Fibroblast of skin of abdomen (primary cell): ENCODE measurements at places on chromosomes 2 and 18.

DNA sequence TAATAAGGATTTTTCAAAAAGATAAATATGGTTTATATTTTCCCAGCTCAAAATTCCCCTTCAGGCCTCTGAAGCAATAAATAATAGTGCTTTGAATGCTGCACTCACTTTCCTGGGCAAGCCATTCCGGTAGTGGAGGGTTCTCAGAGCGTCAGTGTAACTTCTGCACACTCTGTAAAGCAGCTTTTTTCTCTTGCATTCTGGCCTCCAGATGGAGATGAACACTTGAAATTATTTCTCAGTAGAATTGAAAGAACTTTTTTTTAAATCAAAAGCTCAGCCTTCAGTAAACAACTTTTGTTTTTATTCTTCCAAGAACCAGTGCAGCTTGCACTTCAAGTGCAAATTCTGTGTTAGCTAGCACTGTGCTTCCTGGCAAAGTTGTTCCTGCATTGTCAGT is 281.1 kb upstream of the RAB12 start:
- no peak for DNase-seq

GRCh38 chr2:200298816-200299215 is 7.7 kb upstream of the SPATS2L start:
- DNase-seq = no peak

GRCh38 chr2:72722492-72723070 is 103.3 kb downstream of the EXOC6B start:
- DNase-seq = peak; percentile 68

GRCh38 chr18:26555804-26556553 is 7.6 kb upstream of the KCTD1 start:
- no peak for DNase-seq

GRCh38 chr18:24928301-24928878 is 423.6 kb downstream of the ZNF521 start:
- DNase-seq = no peak

GRCh38 chr2:30252723-30253701 is 21.7 kb downstream of the LBH start:
- DNase-seq = peak; percentile 61

- DNase-seq = peak; percentile 53
These were observed 217.6 kb upstream of the TANK start for GRCh38 chr2:160942476-160943142.

DNA sequence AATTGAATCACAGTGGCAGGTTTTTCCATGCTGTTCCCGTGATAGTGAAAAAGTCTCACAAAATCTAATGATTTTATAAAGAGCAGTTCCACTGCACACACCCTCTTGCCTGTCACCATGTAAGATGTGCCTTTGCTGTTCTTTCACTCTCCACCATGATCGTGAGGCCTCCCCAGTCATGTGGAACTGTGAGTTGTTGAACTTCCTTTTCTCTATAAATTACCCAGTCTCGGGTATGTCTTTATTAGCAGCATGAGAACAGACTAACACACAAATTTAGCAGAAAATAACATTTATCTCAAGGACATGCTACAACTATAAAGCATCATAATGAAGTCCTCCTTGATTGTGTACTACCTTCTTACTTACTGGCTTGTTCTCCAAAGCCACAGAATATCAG is 1526.0 kb downstream of the LRP1B start:
- no peak for DNase-seq

GRCh38 chr2:240591226-240591625 is 4.7 kb downstream of the CAPN10 start:
- DNase-seq = peak; percentile 40

GRCh38 chr2:190986221-190986953 is 27.6 kb downstream of the STAT1 start:
- no peak for DNase-seq

DNA sequence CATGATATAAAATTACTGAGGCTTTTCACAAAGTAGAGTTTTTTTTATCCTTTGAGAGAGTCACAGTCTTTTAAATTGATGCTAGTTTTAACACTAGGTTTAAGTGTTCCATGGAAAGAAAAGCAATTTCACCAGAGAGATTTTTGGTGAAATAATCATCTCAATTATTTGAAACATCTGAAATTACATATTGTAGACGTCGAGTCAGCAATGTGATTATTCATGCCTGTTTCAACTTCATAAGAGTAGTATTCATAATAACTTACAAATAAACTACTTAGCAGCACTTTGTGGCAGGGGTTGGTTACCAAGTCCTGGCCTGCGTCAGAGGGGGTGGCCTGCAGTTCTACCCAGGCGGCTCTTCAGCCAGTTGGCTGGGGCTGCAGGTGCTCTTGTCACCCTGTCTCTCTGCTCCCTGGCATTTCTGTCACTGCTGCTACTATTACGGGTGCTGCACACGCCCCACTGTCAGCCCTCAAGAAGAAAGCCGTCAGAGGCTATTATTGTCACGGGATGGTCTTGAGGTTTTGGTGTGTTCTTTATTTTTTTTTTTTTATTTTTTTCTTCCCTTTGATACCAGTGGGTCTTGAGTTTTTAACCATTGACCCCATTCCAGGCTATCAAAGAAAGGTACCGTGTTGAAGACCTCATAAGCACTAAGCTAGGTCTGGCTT is 50.4 kb downstream of the MALT1 start:
- peak; percentile 45 for DNase-seq

DNA sequence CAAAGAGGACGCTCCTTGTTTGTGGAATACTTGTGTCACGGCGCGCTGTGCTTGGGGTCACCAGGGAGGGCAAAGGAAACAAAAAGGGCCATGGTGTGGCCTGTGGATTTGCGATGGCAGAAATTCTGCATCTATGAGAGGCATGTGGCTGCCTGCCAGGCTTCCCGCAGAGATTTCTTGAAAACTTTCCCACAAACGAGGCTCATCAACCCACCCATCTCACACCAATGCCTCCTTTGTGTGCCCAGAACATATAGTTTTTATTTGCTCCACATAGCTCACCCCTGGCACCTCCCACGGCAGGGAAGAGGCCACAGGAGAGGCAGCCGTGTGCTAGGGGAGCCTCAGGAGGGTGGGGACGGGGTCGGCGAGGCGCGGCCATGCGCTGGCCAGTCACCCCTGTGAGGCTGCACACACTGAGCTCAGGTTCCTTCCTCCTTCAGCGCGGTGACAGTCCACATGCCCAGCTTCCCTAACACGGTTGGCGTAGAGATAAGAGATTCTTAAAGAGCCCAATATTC is 100.3 kb downstream of the MBP start:
- no peak for DNase-seq

DNA sequence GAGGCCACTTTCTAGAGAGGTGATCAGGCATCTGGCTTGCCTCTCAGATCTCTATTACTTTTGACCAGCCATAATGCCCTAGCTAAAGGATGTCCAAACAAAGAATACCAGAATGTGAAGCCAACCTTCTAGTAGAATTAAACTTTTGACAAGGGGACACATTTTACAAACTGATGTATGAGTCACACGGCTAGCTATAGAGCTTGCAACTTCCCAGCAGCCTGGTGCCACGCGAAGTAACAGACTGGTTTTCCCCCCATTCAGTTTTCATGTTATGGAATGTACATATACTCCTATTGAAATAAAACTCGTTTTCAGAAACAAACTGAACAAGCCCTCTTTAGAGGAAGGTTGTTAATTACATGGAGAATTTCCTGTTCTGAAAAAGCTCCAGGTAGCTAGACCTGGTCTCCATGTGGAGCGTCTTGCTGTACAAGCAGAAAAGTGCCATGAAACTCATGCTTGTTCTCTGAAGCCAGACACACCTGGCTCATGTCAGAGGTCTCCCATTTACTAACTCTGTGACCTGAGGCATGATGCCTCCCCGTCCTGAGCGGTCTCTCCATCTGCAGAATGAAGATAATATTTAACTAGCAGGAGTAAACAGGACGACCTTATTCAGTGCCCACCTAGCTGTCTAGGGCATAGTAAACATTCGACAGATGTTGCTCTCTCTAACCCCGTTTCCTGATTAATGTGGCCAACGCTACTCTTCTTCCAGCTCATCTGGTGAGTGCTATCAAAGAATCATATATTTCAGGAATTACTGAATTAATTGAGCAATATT is 81.5 kb upstream of the MAP3K20 start:
- DNase-seq = no peak

DNA sequence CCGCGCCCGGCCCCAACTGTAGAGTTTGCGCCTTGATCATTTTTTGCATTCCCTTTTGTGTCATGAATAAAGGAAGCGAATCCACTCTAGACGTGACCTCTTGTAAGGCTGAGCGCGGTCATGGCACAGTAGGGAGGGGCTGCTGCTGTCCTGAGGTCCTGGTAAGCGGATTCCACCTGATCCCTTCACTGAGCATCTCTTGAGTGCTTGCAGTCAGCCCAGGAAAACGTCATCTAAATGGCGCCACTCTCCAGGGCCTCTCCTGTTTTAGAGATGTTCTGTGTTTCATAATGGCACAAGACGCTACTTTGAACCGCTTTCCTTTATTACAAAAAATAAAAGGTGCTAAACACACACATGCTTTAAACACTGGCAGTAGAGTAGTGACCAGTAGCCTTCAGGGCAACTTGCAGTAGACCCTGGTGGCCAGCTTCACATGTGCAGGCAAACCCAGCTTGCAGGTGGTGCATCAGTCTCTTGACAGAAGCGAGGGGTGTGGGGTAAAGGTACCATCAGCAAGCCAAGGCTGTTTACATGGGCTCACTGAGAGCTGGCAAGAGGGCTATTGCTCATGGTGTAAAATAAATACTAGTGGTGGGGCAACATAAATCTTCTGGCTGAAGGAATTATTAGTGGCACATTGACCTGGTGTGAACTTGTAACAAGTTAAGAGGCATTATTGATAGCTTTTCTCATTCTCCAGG is 43.0 kb upstream of the ACKR3 start:
- DNase-seq = no peak

DNA sequence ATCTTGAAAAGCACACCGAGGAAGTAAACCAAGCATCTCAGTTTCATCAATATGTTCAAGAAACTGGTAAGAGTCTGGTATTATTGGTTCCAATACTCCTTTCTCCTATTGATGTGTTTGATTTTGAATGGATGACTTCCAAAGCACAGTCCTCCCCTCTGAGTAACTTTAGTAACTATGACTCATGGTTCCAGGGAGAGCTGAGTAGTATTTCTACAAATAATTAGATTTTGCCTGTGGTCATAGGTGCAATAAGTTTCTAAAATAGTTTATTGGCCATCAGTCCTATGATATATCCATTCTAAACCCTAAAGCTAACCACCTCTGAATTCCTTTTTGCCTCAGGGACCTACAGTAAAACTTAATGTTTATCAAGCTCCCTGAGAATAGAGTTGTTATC is 352.4 kb downstream of the XIRP2 start:
- DNase-seq = no peak

GRCh38 chr18:27839141-27839540 is 337.8 kb downstream of the CDH2 start:
- DNase-seq = peak; percentile 90

DNA sequence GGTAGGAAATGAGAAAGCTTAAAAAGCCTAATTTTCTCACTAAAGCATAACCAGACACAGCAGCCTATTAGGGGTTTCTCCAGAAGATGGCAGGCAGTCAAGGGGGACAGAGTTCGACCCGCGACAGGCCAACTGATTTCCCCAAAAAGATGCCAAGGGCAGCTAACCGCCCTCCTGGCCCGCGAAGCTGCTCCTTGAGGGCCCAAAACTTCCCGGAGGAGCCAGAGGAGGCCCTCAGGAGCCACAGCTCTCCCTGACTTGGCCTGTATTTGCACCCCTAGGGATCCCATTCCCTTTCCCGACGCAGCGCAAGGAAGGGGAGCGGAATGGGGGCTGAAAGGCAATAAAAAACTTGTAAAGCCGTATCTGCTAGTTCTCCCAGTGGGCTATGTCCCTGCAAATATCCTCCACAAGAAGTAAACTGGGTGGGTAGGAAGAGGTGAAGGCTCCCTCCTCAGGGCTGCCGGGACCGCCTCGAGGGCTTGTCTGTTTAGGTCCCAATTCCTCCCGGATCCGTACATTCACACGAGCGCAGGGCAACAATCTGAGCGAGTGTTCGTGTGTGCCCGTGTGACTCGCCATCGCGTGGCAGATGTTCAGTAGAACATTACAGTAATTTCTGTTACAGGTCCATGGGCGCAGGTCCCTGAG is 756 bp upstream of the NAGK start:
- peak; percentile 11 for DNase-seq

GRCh38 chr2:127410871-127411652 is 7.2 kb upstream of the PROC start:
- DNase-seq = peak; percentile 78

- DNase-seq = no peak
These were observed 20.1 kb downstream of the CAPN13 start for GRCh38 chr2:30786923-30787685.

DNA sequence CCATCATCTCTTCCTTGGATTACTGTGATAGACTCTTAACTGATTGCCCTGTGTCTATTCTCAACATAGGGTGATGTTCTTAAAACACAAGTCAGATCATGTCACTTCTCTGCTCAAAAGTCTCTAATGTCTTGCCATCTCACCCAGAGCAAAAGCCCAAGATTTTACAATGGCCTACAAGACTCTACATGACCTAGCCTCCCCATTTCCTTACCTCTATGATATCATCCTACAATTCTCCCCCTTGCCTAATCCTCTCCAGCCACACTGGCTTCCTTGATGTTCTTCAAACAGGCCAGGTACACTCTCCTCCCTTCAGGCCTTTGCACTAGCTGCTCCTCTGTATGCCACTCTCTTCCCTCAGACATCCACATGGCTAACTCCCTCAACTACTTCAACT is 55.1 kb downstream of the ROCK1 start:
- no peak for DNase-seq
